ENCODE measurements at places on chromosomes 4 and X.

GRCh38 chr4:6727081-6727942 lies 11.3 kb downstream of the BLOC1S4 start:
- DNase-seq, result no peak

GRCh38 chrX:17373337-17373736 lies 1.7 kb upstream of the NHS start:
- no peak for DNase-seq

DNA sequence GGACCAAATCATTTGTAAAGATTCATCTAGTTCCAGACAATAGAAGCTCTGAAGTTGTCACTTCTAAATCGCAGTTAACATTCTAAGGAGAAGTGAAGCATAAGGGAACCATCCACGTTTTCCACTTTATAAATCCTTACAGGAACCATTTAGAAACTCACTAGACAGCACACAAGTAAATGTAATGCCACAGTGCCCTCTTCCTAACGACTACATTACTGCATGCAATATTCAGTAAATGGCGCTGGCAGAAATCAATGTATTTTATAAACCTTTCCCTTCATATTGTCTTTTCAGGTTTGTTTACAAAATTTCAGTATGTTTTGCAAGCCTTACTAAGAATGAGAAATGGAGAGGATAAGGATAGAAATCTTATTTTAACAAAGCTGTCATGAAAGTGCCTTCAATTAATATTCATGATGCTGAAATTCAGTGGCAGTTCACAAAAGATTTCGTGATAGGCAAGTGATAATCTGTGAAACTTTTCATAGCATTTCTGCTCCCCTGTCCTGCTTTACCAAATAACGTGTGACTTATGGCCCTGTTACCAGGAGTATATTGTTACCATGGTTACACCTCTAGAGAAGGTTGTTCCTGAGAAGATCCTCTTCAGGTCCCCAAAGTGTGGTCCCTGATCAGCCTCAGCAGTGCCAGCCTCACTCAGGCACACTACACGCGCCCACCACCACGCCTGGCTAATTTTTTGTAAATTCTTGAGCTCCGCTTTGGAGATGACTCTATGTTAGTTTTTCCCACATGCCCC lies 54.2 kb downstream of the TMA16 start:
- DNase-seq, result no peak

GRCh38 chr4:5709207-5709575 lies 832 bp upstream of the EVC2 start:
- DNase-seq, result no peak

GRCh38 chr4:114349543-114350175 lies 248.9 kb upstream of the UGT8 start:
- DNase-seq, result no peak

GRCh38 chrX:132704769-132705168 lies 215.9 kb upstream of the MBNL3 start:
- DNase-seq, result no peak

GRCh38 chr4:113901994-113902787 lies 77.3 kb downstream of the ARSJ start:
- DNase-seq, result no peak

GRCh38 chr4:139554893-139555704 lies 920 bp downstream of the SETD7 start:
- peak; percentile 73 for DNase-seq

DNA sequence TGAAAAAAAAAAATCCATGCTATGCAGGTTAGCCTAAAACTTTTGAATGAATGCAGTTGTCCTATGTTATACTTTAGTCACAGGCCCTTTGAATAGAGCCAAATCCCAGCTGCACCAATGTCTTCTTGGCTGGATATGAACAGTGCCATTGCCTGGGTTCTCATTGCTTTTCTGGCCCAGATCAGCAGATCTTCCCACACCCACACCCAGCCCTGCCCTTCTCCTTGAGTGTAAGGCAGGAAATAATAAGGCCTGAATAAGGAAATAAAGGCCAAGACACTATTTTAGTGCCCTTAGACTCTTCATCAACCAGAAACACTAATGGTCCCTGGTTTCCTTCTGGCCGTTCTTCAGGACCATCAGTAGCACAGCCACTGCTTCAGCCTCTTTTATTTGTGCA lies 66.6 kb downstream of the USP38 start:
- DNase-seq, result no peak

DNA sequence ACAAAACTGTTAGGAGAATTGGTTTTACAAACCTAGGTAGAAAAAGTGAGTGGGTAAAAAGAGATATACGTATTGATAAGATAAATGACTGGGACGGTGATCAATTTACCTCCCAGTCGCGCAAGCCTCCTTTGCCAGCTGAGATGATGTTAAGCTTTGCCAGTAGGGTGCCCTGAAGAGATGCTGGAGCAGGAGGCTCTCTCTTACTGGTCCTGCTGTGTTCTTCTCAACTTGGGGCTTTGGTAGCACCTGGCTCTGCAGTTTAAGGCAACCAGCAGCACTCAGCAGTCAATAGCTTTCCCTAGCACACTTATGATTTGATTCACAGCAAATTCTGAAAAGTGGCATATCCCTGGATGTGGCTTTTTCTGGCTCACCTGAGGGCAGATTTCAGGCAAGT lies 1461.7 kb downstream of the ADGRL3 start:
- DNase-seq, result no peak

DNA sequence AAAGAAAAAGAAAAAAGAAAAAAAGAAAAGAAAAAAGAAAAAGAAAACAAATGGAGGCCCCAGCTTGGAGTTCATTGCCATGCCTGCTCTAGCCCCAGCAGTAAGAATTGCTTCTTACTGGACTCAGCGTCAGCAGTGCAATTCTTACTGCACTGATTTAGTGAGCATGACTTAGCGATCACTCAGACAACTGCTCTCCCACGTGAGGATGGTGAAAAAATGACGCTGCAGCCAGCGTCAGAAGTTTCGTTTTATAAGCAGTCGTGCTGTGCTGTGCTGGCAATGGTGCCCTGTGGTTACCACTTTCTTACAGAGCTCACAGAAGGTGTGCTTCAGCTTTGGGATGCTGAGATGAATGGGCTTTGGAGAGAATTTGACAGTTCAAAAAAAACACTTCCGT lies 68.3 kb upstream of the DDX3X start:
- DNase-seq, result peak; percentile 17

DNA sequence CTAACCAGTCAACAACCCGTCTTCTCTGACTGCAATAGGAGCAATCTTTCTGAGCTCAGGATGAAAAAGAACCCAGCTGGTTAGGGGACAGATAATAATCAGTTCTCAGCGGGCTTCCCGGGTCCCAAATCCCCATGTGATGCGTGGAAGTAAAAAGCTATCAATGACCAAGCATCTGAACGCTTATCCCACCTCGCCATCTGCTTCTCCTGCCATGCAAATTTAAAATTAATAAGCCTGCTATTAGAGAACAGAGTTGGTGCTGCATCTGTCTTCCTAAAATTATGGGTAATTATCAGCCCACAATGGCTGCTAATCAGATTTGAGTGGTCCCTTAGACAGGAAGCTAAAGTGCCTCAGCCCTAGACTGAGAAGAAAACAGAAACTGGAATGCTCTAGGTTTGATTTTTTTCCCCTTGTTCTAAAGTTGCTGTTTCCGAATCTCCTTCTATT lies 37.5 kb downstream of the AFAP1 start:
- DNase-seq, result no peak

DNA sequence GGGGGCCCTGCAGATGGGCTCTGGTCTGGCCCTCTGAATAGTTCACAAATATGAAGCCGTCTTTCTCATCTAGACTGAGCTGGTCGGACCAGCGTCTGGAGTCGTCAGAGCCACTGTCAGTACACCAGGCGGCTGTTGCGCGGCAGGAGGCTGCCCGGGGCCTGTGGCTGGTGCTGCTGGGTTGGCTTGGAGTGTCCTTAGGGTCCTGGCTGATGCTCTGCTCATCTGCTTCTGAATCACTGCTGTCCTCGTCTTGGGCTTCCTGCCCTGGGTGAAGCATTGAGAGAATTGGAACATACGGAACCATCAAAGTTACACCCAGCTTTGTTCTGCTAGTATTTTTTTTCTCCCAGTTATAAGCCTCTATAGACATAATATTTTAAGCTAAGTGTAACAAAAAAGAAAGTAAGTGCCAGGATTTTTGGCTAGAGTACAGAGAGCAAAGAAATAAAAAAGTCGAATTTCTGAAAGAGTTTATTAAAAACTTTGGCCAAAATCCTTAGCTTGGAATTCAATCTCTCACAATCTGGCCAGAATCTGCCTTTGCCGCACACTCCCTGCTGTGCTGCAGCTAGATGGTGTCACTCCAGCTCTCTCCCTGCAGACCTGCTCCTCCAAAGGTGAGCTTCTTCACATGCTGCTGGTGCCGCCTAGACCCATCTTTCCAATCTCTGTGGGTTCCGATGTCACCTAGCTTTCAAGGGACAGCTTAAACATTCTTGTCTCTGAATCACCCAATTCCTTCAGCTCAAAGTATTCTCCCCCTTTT lies 96.2 kb downstream of the CDS1 start:
- no peak for DNase-seq
